ENCODE measurements at places on chromosomes 3 and 15.

DNA sequence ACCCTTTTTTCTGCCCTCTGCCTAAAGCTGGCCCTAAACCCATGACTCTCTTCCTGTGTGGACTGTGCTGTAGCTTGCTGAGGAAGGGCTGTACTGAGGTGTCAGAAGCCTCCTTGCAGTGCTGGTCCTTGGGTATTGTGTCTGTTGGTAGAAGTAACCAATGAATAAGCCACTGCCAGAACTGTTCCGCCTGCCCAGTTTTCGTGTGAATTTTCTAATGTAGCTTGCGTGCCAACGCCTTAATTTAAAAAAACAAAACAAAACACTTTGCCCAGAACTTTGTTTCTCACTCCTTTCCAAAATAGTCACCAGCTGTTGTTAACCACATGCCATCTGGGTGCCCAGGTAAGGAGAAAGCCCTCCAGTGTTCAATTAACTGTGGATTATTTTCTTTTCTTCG, 101.9 kb downstream of the KLHL25 start:
- no peak for DNase-seq

GRCh38 chr3:23880703-23881339, 36.0 kb downstream of the NKIRAS1 start:
- DNase-seq: no peak

- DNase-seq: no peak
Observed at GRCh38 chr3:111803123-111803593, 55.9 kb upstream of the PHLDB2 start.

- DNase-seq: no peak
Observed at GRCh38 chr3:45988804-45989203, 6.8 kb downstream of the FYCO1 start.

GRCh38 chr3:155739154-155739553, 5.7 kb downstream of the PLCH1 start:
- DNase-seq: no peak

DNA sequence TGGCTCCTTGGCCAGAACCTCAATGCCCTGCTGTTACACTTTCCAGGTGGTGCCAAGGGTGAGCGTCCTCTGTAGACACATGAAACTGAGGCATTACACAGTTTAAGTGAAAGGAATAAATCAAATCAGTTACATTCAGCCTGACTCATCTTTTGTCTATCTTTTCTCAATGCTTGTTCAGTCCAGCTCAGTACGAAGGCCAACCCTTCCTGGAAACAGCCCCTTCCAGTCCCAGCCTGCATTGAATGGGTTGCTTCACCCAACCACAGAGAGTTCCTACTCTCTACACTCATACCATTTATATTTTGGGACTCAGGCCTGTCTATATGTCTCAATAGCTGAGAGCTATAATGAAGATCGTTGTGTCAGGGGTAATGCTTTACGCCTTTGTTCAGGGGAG, 363.6 kb downstream of the RORA start:
- DNase-seq: no peak

DNA sequence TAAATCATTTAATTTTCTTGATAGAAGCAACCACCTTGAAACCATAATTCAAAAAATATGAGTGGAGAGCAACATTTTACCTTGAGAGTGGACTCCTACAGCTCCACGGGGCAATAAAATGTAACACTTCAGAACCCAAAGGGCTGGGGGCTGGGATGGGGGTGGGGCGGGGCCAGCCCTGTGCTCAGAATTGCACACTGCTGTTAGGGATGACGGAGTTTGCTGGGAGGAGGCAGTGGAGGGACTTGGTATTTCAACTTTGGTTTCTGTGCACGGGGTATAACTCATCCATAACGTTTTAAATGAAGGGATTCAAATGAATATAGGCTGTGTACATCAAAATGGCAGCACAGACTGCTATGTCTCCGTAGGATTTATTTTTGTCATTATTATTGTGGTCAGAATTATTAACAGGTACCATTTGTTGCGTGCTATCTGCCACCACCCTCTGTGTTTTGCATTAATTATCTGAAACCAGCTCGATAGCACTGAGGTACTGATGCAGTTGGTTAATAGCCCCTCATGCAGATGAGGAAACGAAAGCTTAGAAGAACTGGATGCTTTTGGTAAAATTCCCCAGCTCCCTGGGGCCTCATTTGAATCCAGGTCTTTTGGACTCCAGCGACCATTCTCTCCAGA, 29.4 kb upstream of the WNT5A start:
- no peak for DNase-seq

DNA sequence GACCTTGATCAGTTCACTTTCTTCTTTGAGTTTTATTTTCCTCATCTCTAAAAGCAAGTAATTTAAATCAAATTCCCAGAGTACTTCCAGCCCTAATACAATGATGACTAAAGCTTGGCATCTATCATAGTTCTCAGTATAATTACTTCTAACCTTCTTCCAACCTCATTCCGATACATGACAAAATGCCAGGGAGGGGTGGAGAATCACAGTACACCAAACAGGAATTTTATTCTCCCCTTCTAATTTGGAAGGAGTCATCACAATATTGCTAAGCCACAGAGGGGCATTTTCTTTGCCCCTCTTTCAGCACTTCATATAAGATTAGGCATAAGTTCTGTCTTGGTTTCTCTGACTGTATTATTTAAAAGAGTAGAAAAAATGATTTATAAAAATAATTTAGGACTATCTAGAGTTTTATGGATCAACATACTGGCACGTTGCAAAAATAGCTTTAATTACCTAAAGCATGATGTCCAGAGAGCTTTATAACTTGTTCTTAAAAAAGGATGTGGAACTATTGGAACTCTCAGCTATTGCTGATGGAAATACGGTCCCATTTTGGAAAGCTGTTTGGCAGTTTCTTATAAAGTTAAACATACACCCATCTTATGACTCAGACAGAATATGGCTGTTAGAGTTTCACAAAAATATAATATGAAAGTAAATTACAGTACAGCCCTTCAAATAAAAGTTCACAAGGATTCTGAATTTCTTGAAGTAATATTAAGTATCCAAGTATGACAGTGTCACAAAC, 86.9 kb upstream of the UBE2E2 start:
- DNase-seq: no peak

GRCh38 chr3:130711565-130712324, 34.9 kb downstream of the PIK3R4 start:
- no peak for DNase-seq

DNA sequence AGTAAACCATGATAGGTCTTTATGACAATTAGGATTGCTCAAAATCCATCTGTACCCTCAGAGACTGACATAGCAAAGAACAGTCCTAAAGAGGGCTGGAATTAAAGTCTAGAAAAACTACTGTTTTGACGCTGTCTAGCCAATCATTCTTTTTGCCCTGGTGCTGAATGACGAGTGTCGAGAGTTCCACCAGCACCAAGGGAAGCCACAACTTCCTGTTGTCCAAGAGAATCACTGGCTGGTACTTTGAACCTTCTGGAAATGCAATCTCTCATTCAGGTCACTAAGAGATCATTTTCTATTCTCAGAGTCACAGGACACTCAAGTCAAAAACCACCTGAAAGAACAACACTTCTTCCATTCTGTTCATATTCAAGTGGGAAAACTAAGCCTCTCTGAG, 37.7 kb downstream of the FBN1 start:
- DNase-seq: no peak

DNA sequence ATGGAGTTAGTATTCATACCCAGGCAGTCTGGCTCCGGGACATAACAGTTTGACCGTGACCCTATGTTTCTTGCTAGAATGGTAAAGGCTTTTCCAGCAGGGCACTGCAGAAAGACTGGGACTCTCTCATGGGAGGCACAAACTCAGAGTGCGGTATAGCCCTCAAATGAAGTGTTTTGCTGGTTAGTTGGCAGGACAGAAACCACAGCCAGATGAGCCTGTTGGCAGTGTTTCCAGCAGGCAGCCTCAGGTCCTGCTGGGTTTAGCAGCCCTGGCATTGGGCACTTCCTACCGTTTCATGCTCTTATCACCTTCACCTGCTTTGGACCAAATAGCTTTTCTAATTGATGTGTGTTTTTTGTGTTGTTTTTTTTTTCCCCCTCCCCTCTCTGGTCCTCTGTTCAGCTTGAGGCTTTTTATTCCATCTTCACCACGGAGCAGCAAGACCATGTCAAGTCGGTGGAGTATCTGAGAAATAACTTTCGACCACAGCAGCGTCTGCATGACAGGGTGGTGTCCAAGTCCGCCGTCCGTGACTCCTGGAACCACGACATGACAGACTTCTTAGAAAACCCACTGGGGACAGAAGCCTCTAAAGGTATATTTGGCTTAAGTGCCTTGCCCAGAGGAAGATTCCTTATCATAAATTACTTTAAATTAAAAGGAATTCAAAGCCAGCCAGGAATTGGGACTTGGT, 205.6 kb downstream of the FEZF2 start:
- no peak for DNase-seq

GRCh38 chr3:50196253-50196801, 4.9 kb downstream of the GNAT1 start:
- DNase-seq: no peak

GRCh38 chr15:100909989-100910955, 8.9 kb upstream of the LRRK1 start:
- DNase-seq: no peak

GRCh38 chr15:39784638-39785037, 2.0 kb upstream of the FSIP1 start:
- DNase-seq: no peak

GRCh38 chr3:59364496-59364895, 314.7 kb upstream of the CFAP20DC start:
- no peak for DNase-seq

GRCh38 chr3:50275141-50275995, 3.5 kb upstream of the LSMEM2 start:
- no peak for DNase-seq

DNA sequence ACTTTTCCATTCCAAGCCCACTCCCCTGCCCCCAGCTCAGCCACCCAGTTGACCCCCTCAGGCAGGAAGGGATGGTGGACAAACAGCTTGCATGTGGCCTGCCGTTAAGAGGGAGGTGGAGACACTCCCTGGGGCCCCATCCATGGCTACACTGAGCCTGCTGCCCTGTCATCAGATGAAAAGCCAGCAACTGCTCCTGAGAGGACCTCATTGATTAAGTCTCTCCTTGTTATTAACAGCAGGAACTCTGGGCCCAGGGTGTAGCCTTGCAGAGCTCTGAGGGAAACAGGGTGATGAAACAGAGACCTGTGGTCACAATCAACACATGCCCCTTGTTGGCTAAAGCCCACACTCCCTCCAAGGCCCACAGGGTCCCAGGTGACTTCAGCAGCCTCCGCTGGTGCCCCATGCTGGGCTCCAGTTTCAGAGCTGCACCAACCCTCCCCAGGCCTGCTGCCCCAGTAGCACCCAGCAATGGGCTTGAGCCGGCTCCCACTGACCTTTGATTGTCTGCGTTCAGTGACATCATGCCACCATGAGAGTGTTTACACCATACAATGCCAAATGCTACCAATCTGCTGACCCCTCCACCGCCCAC, 22.3 kb upstream of the TLE3 start:
- no peak for DNase-seq

DNA sequence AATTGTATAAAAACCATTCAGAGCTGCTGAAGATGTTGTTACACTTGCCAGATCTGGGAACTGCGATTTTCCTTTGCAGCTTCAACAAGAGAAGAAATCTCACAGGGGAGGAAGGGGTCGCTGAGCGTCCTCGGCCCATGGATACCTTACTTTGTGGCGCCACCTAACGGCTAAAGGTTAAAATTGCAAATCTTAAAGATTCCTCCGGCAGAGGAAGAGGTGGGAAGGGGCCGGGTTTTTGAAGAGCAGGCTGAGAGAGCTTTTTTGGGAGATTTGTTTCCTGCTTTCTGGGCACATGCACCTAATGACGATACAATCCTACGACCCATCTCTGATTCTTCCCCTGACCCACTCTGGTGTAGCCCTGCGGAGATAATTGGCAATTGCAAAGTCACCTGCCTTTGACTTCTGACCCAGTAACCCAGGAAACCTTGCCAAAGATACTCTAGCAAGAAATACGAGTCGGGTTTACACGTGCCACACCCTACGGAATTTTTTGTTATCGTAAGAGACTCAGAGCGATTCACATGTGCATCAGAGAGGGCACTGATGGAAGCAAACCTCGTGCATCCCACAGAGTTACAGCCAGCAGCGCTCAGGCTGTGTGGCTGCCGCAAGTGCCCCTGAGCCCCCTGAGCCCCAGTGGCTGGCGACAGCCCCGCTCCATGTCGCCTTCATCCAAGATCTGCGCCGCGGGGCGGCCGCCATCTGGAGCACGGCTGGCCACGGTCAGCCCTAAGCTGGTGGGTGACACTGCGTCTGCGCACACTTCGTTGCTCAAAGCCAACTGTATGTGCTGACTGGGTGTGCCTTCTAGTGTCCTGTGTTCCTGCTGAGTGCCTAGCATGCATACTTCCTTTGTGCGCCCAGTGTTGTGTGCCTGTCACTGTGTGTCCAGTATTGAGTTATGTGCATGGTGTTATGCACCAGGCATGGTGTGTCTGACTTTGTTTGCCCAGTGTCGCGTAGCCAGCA, 55.2 kb upstream of the CHRNA7 start:
- DNase-seq: peak; percentile 68

- DNase-seq: no peak
Observed at GRCh38 chr3:138842483-138843188, 7.9 kb upstream of the PIK3CB start.

GRCh38 chr3:83953417-83954089, 1005.2 kb upstream of the CADM2 start:
- no peak for DNase-seq

DNA sequence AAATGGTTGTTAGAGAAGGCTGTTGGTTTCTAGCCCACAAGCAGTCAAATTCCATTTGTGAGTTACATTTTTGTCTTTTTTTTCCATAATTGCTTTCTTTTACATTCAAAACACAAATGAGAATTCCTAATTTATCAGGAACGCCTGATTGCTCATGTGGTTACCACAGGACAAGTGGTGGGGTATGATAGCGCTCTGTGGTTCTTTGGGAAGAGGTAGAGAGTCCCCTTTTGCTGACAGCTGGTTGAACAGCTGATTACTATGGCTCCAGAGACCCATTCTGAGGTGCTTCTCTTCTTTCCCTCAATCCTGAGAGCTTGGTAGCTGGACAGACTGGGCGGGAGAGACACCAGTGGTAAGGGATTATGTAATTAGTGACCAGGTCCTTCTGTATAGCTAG, 24.4 kb downstream of the CNOT10 start:
- no peak for DNase-seq

- no peak for DNase-seq
Observed at GRCh38 chr3:102018551-102018950, 169.2 kb downstream of the NFKBIZ start.

DNA sequence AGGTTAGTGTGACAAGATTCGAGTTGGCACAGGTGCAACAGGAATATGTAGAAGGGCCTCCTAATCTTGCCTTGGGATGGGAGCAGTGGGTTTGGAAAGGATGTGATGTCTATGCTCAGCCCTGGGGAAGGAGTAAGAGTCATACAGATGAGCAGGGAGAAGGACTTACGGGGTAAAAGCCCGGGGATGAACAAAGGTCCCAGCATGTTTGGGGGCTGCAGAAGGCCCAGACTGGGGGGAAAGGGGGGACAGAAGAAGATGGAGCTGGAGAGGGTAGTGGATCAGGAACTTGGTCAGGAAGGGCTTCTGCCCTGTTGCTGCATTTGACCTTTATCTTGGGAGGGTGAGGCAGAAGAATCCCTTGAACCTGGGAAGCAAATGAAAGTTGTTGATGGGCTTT, 240.1 kb upstream of the ST8SIA2 start:
- no peak for DNase-seq

GRCh38 chr15:88705769-88706165, 67.0 kb downstream of the ISG20 start:
- no peak for DNase-seq

- DNase-seq: no peak
Observed at GRCh38 chr3:3258281-3258680, 78.8 kb upstream of the CRBN start.

All from NCI-H345 (cell line).